NCI-H1436 treated with DMSO at 0.1 percent for 48 hours (cell line): ENCODE measurements at places on chromosomes 3 and 15.

DNA sequence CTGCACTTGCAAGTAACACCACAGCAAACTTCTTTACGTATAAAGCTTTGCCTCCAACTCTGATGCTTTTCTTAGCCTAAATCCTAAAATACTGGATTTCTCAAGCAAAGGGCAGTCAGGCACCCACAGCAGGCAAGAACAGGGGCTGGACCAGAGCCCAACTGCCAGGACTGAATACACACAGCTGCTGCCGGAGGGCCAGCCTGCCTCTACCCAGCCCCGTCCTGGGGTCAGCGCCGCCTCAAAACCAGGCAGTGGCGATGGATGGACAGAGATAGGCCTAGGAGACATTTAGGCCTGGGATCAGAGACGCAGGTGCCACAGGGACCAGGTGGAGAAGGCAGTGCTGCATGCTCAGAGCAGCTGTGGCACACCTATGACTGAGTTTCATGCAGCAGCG is 47.6 kb upstream of the SEC61A1 start:
- no peak for DNase-seq

DNA sequence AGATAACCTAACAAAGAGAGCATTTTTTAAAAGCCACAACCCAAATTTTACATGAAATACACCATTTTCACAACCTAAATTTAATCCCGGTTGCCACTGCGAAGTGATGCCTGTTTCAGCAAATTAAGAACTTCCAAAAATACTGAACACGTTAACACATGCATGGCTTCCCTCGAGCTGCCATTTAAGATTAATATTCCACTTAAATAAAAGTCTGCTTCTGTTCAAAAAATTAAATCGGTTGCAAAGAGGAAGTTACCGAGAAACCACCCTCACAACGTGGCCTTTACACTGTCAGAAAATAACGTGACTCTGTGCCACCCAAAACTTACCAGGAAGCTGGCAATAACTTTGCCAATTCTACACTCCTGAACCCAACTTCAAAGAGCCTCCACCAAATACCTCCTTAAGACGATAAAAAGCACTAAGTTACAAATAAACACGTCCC is 1.2 kb downstream of the TBL1XR1 start:
- DNase-seq = no peak

GRCh38 chr3:46496746-46497555 is 825 bp upstream of the RTP3 start:
- no peak for DNase-seq

DNA sequence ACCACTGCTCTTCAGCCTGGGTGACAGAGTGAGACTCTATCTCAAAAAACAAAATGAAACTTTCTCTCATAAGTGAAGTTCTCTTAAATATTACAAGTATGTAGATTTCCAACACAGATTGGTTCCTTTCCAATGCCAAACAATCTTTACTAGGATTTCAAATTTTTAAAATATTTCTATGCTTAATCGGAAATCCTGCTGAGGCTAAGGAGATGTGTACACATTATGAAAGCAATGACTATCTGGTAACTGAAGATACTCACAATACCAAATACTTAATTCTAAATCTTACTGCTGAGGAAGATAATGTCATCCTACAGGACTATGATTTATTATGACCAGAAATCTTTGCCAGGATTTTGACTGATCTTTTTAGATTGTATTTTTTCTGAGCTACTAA is 255.6 kb upstream of the ZNF717 start:
- no peak for DNase-seq

GRCh38 chr3:132597660-132598059 is 590 bp downstream of the ACKR4 start:
- no peak for DNase-seq

DNA sequence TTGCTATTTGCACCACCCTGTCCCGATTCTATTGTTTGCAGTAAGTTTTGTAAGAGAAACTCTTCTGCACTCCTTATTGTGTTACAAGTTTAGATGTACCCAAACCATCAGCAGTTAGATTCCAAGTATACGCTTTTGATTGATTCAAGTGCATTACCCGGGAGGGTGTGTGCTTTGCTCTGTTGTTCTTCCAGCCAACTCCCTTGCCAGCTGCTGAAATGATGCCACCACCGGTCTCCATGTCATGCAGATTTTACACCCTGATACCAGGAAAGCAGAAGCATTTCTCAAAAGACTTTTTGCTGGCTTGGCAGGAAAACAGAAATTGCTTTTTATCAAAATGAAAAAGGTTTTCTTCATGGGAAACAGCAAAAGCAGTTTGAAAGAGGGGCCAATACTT is 1006.6 kb upstream of the CFAP20DC start:
- DNase-seq = no peak

DNA sequence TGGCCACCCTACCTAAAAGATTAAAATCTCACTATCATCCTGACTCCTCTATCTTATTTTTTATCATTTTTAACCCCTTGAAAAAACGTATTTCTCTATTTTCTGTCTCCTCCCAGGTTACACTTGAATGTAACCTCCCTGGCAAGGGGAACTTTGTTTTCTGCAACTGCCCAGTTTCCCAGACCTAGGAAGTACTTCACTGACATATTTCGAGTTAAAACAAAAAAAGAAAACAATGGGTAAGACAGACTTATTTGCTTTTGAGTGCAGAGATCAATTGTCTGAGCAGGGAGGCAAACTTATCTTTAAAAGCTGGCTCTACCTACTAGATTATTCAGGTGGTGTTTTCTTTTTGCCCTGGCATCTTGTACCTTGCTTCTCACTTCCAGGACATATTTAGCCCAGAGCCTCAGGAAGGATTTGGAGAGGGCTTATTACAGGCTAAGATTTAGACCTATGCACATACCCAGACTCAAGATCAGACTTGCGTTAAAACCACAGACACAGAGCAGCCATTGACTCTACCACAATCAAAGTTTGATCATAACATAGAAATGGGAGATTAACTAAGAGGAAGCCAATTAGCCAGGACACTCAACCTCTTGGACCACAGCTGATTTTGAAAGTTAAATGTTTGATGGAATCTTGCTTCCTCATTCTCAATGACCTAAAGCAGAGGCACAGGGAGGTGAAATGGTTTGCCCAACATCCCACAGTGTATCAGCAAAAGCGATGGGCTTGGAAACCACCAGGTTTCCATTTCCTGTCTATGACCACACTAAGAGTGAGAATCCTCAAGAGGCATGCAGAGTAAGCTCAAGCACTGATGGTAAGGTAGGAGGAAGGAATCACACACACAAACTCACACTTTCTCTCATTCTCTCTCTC is 169.5 kb upstream of the THBS1 start:
- DNase-seq = no peak

- DNase-seq = no peak
These were observed 26.0 kb downstream of the FBLN2 start for GRCh38 chr3:13574798-13575451.

- DNase-seq = no peak
These were observed 39.4 kb upstream of the LMOD3 start for GRCh38 chr3:69161587-69162307.

DNA sequence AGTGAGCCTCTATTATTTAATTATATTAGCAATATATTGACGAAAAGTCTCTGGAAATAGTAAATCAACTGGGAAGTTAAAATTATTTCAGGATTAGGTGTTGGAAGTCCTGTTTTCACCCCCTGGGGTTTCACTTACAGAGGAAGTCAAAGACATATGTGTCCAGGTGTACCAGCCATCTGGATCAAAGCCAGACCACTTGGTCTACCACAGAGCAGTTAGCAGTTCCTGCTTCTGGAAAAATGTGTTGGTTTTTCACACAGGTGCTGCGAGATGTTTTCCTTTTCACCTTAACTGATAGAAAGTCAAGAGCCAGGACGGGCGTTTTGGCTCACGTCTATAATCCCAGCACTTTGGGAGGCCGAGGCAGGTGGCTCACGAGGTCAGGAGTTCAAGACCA is 13.1 kb downstream of the MME start:
- no peak for DNase-seq

- DNase-seq = no peak
These were observed 147.6 kb downstream of the KBTBD8 start for GRCh38 chr3:67145738-67146137.

- DNase-seq = no peak
These were observed 8.1 kb downstream of the PPM1M start for GRCh38 chr3:52253314-52254304.

- DNase-seq = no peak
These were observed 18.0 kb downstream of the BTLA start for GRCh38 chr3:112481302-112481721.

DNA sequence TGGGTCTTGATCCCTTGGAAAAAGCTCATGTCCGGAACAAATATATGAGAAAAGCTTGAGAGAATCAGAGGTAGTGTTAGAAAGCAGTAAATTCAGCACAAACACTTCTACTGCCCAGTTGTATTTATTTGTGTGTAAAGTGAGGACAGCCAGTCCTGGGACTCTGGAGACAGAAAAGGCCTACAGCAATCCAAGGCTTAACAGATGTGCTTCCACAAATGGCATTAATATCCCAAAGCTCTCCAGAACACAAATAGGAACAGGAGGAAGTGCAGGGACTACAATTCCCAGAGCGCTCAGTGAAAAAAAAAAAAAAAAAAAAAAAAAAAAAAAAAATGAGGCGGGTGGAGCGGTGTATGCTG is 390 bp upstream of the AP2M1 start:
- no peak for DNase-seq

DNA sequence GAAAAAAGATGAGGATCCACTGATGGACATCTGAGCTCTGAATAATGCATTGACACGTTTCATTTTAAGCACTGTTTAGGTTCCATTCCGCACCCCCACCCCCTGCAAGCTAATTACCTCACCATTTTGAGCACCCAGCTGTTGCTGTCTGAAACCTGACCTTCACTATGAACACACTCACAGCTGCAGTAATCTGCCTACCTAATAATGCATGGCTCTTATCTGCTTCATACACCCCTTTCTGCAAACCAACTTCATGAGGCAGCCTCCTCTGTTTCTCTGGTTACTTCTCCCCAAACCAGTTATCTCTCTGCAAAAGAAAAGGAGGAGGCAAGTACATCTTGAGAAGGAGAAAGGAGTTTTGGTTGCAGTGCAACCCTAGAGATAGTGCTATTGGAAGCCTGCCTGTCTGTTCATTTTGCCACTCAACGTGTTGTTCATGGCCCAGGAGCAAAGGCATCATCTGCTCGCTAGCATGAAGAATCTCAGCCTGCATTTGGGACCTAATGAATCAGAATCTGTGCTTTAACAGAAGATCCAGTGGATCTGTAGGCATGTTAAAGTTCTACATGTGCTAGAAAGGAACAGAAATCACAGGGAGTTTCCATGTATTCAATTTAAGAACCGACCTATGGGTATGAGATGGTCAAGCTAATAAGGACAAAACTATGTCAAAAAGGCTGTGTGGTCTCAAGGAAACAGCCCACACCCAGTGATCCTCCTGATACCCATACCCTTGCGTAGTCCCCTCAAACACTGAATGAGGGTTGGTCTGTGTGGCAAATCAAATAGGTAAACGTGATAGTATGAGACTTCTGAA is 87.2 kb downstream of the MB21D2 start:
- no peak for DNase-seq

DNA sequence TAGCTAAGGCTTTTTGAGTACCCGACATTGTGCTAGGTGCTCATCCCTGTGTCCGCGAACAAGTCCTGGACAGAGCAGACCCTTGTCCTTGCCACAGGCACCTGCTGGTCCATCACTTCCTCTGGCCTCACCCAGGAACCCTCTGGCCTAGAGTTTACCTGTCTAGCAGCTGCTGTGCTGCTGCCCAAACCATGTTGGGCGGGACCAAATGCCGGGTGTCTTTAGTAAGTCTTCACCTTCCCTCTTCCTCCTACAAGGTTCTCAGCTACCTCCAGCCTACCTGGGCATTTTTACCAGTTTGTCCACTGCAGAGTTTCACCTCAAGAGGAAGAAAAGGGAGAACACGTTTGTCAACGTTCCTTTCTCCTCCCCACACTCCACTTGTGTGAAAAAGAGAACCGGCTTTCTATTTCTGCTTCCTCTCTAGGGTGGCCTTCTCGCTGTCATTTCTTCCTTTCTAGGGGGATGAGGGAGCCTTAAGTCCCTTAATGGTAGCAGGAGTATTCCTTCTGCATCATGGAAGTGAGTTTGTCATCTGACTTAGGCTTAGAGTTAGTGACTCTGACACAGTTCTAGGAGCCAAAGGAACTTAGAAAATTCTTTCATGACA is 80.4 kb upstream of the GCNT3 start:
- no peak for DNase-seq

DNA sequence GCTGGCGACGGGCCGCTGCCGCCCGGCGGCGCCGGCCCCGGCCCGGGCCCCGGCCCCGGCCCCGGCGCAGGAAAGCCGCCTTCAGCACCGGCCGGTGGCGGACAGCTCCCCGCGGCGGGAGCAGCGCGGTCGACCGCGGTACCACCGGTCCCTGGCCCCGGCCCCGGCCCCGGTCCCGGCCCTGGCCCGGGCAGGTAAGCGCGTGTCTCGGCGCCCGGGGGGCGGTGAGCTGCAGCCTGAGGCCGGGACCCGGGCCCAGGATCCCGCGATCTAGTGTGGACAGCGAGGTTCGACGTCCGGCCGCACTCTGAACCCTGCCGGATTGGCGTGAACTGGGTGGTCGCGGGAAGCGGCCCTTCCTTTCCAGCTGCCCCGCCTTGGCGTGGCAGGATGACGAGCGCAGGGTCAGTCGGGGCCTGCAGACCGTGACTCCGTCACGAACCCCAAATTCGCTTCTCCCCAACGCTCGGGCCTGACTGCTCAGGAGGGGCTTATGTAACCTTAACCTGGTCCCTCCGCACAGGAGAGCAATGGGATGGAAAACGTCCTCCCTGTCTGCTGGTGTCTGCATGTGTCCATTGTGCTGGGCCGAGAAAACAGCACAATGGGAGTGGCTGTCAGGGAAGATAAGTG is 472 bp downstream of the BSN start:
- no peak for DNase-seq

- no peak for DNase-seq
These were observed 27.0 kb downstream of the KIF7 start for GRCh38 chr15:89628301-89628700.

DNA sequence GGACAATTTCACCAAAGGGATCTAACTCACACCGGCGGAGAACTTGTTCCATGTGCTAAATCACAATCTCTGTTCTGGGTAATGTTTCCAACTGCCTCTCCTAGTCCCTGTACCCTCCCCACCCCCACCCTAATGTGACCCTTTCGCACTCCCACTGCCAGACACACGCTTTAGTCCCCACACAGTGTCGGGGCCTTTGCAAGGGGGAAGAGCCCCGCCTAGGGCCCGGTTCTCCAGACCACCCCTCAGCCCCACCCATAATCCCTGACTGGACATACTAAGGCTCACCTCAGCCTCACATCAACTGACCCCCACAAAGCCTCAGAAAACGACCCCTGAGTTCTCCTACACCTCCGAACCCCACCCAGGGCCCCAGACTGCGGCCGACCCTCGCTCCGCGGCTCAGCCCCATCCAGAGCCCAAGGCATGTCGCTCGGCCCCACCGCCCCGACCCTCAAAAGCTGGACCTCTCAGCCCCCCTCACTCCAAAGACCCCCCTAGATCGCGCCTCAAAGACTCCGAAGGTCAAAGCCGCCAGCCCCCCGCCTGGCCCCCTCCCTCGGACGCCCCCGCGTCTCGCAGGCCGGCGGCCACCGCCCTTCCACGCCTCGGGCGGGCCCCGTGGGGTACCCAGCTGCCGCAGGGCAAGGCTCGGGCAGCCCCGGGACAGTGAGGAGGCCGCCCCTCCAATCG is 72.0 kb upstream of the MAP4 start:
- no peak for DNase-seq
